GM04504 (cell line): ENCODE measurements at places on chromosomes 6 and 20.
A peak's percentile ranks its signal among the peaks of the same experiment; 100 is the strongest.

GRCh38 chr6:118843685-118844390, 50.1 kb upstream of the ASF1A start:
- no peak for DNase-seq

DNA sequence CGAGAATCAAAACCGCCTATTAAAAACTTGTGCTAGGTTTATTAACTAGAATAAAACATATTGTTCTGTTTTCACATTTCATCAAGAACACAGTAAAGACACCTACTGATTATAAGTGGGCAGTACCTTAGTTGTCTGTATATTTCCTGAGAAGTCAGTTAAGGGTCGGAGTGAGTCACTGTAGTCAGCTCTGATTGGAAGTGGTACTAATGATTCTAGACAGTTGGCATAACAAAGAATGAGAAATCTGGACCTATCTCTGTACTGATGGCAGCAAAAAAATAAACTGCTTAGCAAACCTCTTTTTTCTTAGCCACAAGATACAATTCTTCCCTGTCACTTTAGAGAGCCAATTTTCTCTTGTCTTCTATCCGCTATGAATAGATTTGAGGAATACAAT, 387.3 kb upstream of the ADGRB3 start:
- DNase-seq = no peak

DNA sequence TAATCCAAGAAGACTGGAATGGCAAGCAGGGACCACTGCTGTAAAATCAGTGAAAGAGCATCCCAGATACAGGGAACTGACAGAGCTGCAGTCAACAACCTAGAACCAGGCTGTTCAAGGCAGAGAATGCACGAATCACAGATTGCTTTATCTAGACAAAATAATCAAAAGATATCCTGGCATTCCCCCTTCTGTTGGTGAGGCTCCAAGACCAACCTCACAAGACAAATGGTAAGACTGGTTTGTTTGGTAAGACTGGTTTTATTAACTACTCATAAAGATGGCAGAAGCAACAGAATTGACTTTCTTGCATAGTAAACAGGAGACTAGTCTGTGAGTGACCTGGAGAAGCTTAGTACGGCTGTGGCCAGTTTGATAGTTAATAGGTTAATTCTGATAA, 88.8 kb upstream of the AHI1 start:
- DNase-seq = no peak

- no peak for DNase-seq
Measured at GRCh38 chr6:41706876-41707564, 28.4 kb downstream of the TFEB start.

DNA sequence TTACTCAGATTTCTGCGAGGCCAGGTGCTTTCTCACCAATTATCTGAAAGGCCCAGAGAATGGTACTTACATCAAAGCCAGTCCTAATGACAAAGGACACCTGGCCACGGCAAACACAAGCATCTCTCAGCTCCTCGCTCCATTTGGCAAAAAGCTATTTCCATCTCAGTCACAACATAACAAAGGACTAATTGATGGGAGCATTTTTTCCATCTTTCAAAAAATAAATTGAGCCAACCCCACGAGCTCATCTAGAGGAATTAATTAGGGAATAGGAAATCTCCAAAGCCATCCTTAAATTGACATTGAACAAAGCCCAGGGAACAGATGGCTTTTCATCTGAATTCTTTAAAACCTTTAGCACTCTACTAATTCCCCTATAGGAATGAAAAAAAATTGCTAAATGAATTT, 236.7 kb downstream of the HAO1 start:
- no peak for DNase-seq

GRCh38 chr6:127634178-127634577, 57.2 kb downstream of the C6orf58 start:
- DNase-seq = no peak

DNA sequence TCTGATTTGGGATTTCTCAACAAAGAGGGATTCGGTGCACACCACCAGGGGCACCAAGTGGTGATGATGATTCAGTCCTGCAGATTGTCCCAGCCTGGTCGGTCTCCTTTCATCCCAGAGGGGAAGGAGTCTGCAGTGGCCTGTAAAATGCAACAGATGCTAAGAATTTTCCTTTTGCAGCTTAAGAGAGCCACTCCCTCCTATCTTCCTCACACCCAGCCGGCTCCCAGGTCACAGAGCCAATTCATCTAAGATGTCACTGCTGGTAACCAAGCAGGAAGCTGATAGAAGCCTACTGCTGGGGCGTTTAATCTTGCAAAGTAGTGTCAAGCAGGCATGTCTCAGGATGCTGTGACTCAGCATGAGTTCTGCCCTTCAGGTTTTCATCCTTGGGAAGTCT, 203.8 kb upstream of the LRFN2 start:
- peak; percentile 11 for DNase-seq

GRCh38 chr6:28537065-28537464, 11.4 kb downstream of the GPX5 start:
- no peak for DNase-seq

GRCh38 chr20:36152261-36152660, 2.3 kb upstream of the EPB41L1 start:
- no peak for DNase-seq

DNA sequence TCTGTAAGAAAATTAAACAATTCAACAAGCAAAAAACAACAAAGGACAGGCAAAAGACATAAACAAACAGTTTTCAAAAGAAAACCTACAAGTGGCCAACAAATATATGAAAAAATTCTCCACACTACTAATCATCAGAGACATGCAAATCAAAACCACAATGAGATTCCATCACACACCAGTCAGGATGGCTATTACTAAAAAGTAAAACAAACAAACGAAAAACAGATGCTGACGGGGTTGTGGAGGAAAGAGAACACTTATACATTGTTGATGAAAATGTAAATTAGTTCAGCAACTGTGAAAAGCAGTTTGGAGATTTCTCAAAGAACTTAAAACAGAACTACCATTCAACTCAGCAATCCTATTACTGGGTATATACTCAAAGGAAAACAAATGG, 537.6 kb downstream of the HDGFL1 start:
- peak; percentile 60 for DNase-seq

- DNase-seq = peak; percentile 83
Measured at GRCh38 chr6:161369339-161369738, 95.5 kb upstream of the AGPAT4 start.

- DNase-seq = no peak
Measured at GRCh38 chr6:17439243-17439993, 46.0 kb downstream of the CAP2 start.

- no peak for DNase-seq
Measured at GRCh38 chr20:24164360-24164759, 175.8 kb upstream of the GGTLC1 start.

GRCh38 chr6:32692019-32692418, 25.6 kb upstream of the HLA-DQB1 start:
- no peak for DNase-seq

DNA sequence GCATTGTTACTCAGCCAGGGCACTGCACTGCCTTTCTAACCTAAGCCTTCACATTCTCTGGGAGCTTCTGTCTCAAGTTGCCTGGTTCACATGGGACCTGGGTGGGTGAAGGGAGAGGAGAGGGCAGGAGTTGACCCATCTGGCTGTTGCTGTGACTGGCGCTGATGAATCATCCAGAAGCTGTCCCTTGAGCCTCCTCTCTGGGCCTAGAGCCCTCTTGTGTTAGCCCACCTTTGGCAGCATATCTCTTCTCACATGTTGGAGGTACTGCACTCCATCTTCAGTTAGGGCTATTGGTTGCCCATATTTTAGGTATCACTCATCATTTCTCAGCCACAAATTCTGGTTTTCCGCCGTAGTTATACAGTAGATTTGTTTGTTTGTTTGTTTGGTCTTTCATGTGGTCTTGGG, 19.8 kb downstream of the XRN2 start:
- DNase-seq = no peak

DNA sequence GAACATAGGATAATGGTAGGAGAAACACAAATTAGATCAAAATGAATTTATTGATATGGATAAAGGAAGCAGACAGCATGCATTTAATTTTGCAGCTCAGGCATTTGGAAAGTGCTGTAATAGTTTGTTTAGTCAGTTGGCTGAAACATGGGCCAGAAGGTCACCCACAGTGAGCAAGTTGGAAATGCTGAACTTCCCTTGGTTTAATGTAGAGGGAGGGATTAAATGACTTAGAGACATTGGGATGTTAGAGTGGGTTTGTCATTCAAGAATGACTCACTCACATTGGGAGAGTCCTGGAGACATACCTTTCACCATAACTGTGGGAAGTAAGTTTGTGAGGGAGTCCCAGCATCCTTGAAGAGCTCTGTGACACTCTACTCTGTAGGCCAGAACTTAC, 231.5 kb upstream of the PLCB4 start:
- DNase-seq = peak; percentile 67

DNA sequence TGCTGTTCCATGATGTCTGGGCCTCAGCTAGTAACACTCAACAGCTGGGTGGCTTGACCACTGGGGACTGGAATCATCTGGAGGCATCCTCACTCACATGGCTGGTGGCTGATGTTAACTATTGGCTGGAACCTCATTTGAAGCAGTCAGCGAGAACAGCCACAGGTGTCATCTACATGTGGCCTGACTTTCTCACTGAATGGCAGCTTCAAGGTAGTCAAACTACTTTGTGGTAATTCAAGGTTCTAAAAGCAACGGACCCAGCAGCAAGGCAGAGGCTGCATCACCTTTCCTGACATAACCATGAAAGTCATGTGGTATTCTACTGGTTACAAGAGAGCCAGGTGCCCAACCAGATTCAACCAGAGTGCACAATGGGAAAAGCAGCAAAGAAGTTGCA, 115.9 kb upstream of the DST start:
- DNase-seq = no peak

DNA sequence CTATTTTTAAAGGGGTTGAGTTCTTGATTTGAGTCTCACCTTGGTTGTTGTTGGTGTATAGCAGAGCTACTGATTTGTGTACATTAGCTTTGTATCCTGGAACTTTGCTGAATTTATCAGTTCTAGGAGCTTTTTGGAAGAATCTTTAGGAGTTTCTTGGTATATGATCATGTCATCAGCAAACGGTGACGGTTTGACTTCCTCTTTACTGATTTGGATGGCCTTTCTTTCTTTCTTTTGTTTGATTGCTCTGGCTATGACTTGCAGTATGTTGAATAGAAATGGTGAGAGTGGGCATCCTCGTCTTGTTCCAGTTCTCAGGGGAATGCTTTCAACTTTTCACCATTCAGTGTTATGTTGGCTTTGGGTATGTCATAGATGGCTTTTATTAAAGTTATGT, 64.0 kb downstream of the CDYL start:
- DNase-seq = no peak
